ENCODE measurements at places on chromosomes 3 and 15. TPM values are rescaled to one million over a fixed set of nuclear protein-coding genes. Genes with fewer than 3 reads are reported as not detected.

ACTC1 gene
- total RNA-seq = not detected

MRAS gene
- total RNA-seq = 26.8 TPM

GOLGA8M gene
- total RNA-seq = 1.2 TPM

ZCWPW2 gene
- total RNA-seq = 0.68 TPM

WNT7A gene
- not detected for total RNA-seq

DLL4 gene
- total RNA-seq = 3.3 TPM

DOCK3 gene
- total RNA-seq = 0.05 TPM

SH2D7 gene
- not detected for total RNA-seq

TRIM59 gene
- total RNA-seq = 5.6 TPM

CDHR4 gene
- not detected for total RNA-seq

HGD gene
- 1.0 TPM for total RNA-seq

PPM1L gene
- 10.0 TPM for total RNA-seq

MITF gene
- 3.0 TPM for total RNA-seq

GASK1A gene
- total RNA-seq = 0.15 TPM

ARHGAP31 gene
- total RNA-seq = 7.0 TPM

ISLR2 gene
- total RNA-seq = not detected

CXCR6 gene
- not detected for total RNA-seq

ERC2 gene
- not detected for total RNA-seq

CLDN11 gene
- 96.8 TPM for total RNA-seq

GREM1 gene
- 0.10 TPM for total RNA-seq

TMCO5A gene
- not detected for total RNA-seq

ACAA1 gene
- 50.4 TPM for total RNA-seq

CCR9 gene
- not detected for total RNA-seq

GOLGA8S gene
- total RNA-seq = 0.39 TPM

FBN1 gene
- total RNA-seq = 830 TPM

PSMD6 gene
- total RNA-seq = 46.8 TPM

TLR9 gene
- not detected for total RNA-seq

CCR4 gene
- not detected for total RNA-seq

C3orf22 gene
- total RNA-seq = not detected

MED12L gene
- 0.05 TPM for total RNA-seq

PTH1R gene
- total RNA-seq = 12.4 TPM

CP gene
- 2.4 TPM for total RNA-seq

IL12A gene
- total RNA-seq = 3.1 TPM

Data from cardiac ventricle fibroblast (primary cell).